ENCODE measurements at places on chromosomes 6 and 20.

GRCh38 chr6:39391182-39391581 is 68.7 kb upstream of the KCNK16 start:
- DNase-seq, result no peak

- no peak for DNase-seq
These were observed 162.6 kb upstream of the SNX9 start for GRCh38 chr6:157660414-157660813.

GRCh38 chr6:37277001-37277409 is 19.1 kb upstream of the TMEM217 start:
- DNase-seq, result no peak

DNA sequence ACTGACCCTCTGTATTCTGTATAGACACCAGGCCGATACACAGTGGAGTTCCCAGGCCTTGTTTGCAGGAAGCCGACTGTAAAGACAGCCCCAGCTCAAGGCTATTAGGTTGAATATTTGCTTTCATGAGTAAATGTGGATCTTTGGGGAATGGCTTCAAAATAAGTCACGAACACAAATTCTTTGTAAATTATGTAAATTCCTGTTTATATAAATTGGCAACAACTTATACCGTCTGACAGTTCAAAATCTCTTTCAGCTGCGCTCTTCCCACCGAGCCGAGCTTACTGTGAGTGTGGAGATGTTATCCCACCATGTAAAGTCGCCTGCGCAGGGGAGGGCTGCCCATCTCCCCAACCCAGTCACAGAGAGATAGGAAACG is 24.7 kb downstream of the EDN3 start:
- peak; percentile 71 for DNase-seq

DNA sequence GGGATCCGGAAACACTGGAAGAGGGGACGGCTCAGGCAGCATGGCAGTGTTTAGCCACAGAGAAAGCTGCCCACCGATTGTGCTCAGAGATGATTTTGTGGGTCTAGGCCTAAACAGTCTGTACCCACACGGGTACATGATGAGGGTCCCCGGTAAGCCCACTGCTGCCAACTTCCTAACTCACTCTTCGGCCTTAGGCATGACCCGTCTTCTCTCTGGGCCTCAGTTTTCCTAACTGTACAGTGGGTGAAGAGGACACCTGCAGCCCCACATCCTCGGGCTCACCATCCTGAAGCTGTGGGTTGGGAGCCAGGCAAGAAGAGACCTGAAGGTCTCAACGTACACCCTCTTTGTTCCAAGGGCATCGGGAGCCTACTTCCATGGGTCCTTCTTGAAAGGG is 6.5 kb downstream of the FOXP4 start:
- DNase-seq, result no peak

DNA sequence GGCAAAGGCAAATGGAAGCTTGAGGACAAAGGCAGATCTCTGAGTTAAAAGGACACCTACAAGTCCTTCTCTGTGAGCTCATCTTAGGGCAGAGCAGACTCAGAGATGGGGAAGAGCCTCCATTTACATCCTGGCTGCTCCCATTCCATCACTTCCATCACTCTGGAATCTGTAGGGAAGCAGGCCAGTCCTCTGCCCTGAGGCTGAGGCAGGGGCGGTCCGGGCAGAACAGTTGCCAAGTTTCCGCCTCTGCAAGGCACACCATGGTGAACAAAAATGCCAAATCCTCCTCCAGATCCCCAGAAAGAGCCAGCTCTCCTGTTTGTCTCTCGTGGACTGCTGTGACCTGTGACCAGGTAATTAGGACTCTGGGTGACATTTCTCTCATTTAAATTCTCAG is 209.6 kb upstream of the SSTR4 start:
- no peak for DNase-seq

GRCh38 chr6:56851541-56852259 is 103.2 kb upstream of the BEND6 start:
- peak; percentile 85 for DNase-seq

DNA sequence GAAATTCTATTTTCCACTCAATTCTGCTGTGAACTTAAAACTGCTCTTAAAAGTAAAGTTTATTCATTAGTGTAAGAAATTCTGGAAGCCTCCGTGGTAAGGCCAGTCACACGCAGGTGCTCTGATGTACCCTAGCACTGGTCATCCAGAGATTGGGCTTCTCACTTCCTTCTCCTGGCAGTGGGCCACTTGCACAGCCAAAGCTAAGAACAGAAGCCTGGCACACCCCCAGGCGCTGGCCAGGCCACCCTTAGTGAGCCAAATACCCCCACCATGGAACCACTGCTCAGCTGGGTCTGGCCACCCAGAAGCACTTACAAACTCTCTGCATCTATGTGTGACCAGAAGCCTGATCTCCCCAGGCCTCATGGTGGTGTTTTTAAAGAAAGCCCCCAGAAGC is 35.3 kb upstream of the ARFGEF2 start:
- DNase-seq, result no peak

- no peak for DNase-seq
These were observed 41.5 kb upstream of the TGM3 start for GRCh38 chr20:2254333-2254732.

- DNase-seq, result no peak
These were observed 230.9 kb downstream of the PKHD1 start for GRCh38 chr6:51856508-51856907.

- no peak for DNase-seq
These were observed 257.6 kb downstream of the NFATC2 start for GRCh38 chr20:51284871-51285270.
